ENCODE measurements at places on chromosomes 2 and 18.

GRCh38 chr18:76363436-76364120, 131.5 kb downstream of the ZNF516 start:
- DNase-seq: no peak

- no peak for DNase-seq
Measured at GRCh38 chr2:120949027-120949956, 213.6 kb downstream of the GLI2 start.

- DNase-seq: no peak
Measured at GRCh38 chr2:10161961-10162441, 39.5 kb downstream of the RRM2 start.

GRCh38 chr2:27954771-27955383, 64.3 kb downstream of the BABAM2 start:
- DNase-seq: peak; percentile 65

DNA sequence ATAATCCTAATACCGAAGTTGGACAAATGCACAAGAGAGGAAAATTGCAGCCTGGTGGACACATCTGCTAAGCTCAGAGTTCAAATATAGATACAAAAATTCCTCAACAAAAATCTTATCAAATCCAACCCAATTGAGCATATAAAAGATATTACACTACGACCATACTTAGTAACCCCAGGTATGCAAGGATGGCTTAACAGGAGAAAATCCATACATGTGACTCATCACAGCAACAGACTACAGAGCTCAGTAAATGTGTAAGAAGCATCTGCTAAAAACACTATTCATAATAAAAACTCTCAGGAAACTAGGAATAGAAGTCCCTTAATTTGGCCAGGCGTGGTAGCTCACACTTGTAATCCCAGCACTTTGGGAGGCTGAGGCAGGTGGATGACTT, 28.3 kb downstream of the HS6ST1 start:
- no peak for DNase-seq

- no peak for DNase-seq
Measured at GRCh38 chr2:70010576-70011111, 49.2 kb upstream of the ASPRV1 start.

DNA sequence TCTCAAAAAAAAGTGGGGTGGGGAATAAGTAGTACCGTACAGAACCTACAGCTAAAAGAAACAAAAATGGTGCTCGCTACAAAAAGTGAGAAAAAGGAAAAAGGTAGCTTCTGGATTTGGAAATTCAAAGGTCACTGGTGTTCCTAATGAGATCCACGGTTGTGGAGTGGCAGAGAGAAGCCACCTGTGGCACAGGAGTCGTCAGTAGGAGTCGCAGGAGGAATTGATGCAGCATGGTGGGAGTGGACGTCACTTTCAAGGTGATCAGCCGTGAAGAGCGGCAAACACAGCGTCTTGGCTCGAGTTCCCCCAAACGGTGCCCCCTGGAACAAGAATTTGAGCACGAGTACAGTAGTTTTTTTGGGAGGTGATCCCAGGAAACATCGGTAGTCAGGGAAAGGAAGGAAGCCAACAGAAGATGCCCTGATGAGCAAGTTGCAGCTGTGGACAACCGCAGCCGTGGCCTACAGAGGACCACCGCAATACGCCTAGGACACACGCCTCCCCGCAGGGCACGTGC, 1.4 kb upstream of the TTL start:
- no peak for DNase-seq

- DNase-seq: no peak
Measured at GRCh38 chr18:63063171-63063570, 256.4 kb downstream of the BCL2 start.

- DNase-seq: no peak
Measured at GRCh38 chr2:190415794-190416775, 7.9 kb downstream of the MFSD6 start.

GRCh38 chr2:210633699-210634098, 77.3 kb downstream of the CPS1 start:
- no peak for DNase-seq

DNA sequence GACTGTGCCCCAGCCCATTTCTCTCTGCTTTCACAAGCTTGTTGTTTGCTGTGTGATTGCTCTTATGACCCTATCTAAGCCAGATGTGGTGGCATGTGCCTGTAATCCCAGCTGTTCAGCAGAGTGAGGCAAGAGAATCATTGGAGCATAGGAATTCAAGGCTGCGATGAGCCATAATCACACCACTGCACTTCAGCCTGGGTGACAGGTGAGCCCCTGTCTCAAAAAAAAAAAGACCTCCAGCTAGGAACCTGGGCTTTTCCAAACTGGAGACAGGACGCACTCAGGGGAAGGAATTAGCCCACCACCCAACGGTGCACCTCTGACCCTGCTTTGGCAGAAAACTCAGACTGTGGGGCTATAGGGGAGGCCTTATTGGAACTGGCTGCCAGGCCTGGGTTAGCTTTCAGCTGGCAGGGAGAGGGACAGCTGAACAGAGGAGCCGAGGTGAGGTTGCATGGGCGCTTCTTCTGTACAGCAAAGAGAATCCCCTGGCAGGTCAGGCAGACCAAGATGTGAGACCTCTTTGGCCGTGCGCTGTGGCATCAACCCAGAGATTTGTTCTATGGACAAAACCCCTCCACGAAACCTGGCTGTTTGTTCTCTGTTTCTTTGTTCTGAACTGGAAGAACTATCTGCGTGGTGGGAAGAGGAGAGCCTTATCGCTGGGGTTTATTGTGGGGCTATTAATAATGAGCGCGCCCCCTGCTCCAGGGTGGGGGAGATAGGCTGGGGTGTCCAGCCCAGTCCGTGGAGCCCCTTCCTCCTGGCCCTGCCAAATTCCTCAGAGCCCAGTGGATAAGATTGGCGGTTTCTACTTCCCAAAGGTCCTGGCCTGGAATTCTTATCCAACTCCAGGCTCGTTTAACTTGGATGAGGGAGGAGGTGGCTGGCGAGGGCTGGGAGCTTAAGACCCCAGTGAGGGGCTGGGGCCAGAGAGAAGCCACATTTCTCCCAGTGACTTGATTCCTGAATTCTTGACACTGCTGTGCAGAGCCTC, 38.8 kb upstream of the SMAD7 start:
- no peak for DNase-seq

DNA sequence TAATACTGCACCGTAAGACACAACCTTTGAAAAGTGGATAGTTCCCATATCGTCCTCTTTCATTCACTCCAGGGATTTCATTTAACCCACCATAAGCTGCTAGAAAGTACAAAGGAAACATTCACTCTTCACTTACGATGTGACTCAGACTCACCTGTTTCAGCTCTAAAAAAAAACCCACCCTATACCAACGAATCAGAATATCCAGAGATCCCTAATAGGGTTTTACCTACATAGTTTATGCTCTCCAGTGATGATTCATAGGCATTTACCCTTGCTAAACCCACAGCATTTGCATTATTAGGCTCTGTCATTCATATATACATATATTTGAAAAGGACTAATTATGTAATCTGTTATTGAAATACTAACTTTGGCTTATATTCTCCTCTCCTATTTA, 60.2 kb downstream of the PRPF40A start:
- DNase-seq: no peak

Measured in inflammatory macrophage treated with lipopolysaccharide for 1 hour (primary cell).